Stimulated activated CD8-positive, alpha-beta memory T cell treated with anti-CD3 and anti-CD28 coated beads, Interleukin-15, amount 100 ng/mL, for 4 hours (primary cell): ENCODE measurements at places on chromosomes 2 and 18.

- DNase-seq: no peak
These were observed 458.8 kb upstream of the NRXN1 start for GRCh38 chr2:51490576-51491234.

DNA sequence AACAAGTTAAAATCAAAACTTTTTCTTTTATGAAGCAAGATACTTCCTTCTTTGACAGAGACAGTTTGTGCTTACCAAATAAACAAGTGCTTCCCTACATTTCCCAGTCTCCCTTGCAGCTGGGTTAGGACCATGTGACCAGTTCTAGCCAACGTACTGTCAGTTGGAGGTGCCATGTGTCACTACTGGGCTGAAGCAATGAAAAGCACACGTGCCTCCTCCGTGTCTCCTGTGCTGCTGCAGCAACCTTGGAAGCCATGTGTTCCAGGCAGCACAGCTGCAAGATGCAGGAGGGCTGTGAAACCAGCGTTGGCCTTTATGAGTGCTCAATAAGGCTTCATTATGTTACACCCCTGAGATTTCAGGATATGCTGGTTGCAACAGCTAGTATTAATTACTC lies 93.2 kb downstream of the DHRS9 start:
- no peak for DNase-seq

DNA sequence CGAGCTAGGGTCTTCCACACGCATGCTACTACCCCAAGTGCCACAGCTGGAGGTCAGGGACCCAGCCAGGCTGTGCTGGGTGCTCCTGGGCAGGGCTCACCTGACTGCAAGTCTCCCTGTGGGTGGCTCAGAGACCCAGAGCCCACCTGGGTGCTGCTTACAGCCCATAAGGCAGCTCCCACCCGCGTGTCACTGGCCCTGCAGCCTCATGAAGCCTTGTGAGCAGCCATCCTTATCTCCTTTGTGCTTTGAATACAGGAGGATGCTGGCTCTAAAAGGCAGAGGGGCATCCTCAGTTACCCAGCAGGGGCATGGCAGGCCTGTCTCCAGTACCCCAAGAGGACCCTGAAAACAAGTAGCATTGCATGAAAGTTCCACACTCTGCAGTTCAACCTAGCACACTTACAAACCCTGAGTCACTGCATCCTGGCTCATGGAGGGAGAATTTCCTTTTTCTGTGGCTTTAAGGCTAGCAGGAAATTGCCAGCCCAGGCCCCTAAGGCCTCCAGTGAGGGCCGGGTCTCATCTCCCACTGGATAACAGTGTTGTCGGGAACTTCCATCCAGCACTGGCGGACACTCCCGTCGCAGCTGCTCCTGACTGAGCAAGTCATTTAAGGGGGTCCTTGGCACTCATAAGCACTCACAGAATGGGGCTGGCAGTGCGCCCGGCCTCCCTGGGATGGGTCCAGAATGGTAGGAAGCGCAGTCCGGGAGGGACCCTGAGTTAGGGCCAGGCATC lies 137.1 kb downstream of the RPIA start:
- no peak for DNase-seq

DNA sequence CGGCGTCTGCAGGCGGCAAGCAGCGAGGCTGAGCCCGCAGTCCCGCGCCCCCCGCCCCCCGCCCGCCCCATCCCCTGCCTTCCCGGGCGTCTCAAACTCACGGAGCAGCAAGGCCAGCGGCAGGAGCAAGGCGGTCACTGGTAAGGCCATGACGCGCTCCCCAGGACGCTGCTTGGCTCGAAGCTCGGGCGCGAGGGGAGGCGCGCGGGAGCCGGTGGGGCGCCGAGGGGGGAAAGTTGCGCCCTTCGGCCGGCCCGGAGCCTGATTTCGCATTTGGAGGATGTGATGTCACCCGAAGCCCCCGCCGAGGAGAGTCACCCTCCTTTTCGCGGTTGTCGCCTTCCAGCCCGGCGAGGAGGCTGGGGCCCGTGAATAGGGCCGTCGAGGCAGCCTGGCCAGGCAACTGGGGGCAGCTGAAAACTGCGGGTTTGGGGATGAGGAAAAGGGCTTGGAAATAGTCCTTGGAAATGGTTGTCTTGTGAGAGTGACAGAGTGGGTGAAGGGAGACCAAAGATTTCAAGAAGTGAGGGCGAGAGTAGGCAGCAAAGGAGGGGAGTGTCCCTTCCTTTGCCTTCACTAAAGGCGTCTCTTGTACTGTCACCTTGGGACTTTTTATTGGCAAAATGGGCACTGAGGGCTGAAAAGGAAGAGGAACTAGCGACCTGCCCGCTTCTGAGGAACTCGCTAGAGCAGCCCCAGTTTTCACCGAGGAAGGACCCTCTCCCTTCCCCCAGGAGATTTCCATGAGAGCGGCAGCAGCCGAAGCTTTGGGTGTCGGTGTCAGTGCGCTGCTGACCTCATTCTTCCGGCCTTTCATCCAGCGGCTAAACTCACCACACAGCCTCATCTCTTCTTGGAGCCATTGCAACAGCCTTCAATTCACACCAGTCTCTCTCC lies at the start of gene CD8A:
Gene CD8A, minus strand, starts transcription at position 238 of the 897 bp plus-strand sequence. Its CDS starts 88 bp downstream, at position 150.
- peak; percentile 63 for DNase-seq

- DNase-seq: no peak
These were observed 50.8 kb downstream of the PTPRM start for GRCh38 chr18:7617738-7618422.

GRCh38 chr2:65930259-65930658 lies 497.9 kb upstream of the SPRED2 start:
- no peak for DNase-seq

GRCh38 chr2:23002234-23002633 lies 382.7 kb upstream of the KLHL29 start:
- DNase-seq: no peak

DNA sequence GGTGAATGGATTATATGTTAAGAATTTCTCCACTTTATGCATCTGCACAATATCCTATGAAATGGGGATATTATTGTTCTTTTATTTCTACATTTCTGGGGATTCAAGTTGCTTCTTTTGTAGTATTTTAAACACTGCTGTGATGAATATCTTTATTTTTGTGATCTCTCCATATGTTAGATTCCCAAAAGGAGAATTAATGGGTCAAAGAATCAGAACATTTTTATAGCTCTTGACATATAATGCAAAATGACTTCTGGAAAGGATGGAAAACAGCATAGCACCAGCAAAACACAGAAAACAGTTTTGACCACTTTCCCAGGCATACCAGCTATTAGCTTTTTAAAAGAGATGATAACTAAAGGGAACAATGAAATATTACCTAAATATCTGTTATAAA lies 135.5 kb downstream of the NCKAP5 start:
- DNase-seq: no peak

- DNase-seq: no peak
These were observed 3.6 kb upstream of the LCT start for GRCh38 chr2:135840601-135841000.

GRCh38 chr2:145682546-145683157 lies 1162.7 kb upstream of the ZEB2 start:
- DNase-seq: no peak

DNA sequence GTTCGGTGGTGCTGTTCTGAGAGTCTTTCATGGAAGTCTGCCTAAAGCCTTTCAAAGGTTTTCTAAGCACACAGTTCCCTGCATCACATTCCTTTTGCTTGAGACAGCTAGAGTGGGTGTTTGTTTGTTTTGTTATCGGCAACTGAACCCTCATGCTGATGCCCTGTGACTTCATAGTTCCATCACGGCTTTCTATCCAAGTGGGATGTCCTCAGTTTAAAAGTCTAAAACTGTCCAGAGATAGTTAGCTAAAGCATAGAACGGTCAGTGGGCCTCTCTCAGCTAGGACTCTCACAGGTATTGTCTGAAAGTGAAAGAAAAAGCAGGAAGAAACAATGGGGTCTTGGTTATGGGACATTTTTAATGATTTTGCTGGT lies 337.3 kb downstream of the OSR1 start:
- DNase-seq: no peak

DNA sequence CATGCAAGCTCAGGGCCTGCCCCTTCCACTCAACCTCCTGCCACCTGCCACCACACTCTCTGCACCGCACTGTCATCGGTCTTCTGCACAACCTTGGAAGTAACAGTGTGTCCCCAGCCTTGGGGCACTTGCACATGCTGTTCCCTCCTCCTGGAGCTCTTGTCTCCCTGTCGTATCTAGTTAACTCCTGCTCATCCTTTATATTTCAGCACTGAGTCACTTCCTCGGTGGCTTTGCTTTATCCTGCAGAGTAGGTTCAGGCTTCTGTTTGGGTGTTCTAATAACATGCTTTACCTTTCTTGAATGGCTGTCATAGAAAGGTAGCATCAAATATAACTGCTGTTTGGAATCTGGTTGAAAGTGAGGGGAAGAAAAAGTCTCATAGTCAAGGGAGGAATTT lies 25.3 kb downstream of the PAX8 start:
- DNase-seq: no peak

GRCh38 chr2:235116885-235117492 lies 165.2 kb downstream of the SH3BP4 start:
- no peak for DNase-seq

DNA sequence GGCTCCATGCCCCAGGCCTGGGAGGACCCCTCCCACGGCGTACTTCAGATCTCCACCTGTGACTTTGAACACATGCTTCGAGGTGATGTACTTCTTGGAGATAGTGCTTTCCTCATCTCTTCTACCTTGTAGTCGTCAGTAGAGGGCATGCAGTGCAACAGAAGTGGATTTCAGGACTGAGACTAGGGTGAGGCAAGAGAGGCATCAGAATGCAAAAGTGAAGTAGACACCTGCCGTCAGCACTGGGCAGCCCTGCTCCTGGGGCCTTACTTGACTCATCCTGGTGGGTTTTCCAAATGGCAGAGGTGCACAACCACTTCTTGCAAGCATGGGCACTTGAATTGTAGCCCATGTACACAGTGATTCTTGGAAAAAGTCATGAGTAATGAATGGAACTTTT lies 258.8 kb downstream of the NEDD4L start:
- no peak for DNase-seq

DNA sequence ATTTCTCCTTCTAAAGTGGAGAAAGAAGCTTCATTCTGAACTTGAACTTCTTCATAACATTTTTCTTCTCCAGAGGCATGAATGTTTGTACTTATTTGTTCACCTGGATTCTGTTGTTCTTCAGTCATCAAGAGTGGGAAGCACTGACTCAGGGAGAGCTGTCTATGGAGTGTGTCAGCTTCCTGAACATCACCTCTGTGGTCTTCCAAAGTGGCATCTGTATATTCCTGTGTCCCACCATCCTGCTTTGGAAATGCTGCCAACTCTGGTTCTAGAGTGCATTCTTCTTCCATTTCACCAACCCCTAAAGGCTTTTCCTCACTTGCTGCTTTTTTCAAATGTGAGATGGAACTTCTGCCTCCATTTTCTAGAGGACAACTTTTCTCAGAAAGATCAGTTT lies 59.5 kb downstream of the TTN start:
- no peak for DNase-seq

DNA sequence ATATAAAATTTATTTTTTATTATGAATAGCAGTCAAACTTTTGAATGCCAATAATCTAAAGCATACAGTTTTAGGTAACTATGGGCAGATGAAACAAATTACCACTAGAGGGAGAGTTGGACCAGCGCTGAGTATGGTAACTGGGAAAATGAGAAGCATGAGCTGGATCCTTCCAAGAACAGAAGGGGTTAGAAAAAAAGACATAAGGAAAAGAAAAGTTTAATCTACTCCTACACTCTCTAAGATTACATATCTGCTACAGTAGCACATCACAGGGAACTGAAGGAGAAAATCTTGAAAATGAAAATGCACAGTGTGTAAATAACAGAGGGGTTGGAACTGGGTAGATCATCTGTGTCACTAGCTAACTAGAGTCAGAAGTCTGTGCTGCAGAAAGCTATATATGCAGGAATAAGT lies 15.5 kb downstream of the REG3G start:
- DNase-seq: no peak

DNA sequence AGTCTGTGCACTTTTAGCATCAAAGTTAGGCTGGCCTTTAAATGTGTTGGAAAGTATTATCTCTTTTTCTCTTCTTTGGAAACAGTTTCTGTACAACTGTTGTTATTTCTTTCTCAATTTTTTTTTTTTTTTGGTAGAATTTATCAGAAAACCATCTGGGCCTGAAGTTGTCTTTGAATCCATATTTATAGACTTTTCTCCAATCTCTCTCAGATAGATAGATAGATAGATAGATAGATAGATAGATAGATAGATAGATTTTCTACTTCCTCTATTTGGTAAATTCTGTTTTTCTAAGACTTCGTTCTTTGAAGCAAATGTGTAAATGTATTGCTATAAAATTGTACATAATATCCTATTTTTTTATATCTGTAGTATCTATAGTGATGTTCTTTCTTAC lies 17.5 kb downstream of the DNAJC10 start:
- DNase-seq: no peak

DNA sequence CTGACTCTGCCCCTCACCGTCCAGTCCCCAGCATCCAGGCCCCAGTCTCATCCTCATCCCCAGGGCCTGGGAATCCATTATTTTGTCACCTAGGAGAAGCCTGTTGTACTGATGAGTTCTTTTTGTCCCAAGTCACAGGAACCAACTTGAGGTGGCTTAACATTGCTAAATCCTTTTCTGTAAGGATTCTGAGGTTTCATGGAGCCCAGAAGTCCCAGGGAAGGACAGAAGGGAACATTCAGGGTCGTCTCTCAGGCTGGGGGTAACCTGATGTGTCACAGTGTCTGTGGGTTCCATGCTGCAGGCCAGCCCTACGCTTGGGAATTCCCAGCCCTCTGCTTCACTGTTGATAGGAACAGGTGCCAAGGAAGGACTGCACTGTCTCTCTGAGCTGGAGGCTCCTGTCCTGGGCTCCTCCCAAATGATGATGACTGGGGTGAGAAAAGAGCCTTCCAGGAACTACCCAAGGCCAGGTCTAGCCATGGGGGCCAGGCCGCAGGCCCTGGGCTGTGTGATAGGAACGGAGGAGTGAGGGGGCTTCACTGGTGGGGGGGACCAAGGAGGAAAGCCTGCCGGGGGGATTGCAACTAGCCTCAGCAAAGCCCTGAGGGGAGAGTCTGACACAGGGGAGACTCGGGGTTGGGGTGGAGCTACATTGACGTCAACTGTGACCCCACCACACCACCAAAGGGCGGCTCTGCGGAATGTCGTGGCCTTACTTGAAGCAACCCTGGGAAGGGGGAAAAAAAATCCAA lies 145.7 kb downstream of the SMAD7 start:
- DNase-seq: no peak

DNA sequence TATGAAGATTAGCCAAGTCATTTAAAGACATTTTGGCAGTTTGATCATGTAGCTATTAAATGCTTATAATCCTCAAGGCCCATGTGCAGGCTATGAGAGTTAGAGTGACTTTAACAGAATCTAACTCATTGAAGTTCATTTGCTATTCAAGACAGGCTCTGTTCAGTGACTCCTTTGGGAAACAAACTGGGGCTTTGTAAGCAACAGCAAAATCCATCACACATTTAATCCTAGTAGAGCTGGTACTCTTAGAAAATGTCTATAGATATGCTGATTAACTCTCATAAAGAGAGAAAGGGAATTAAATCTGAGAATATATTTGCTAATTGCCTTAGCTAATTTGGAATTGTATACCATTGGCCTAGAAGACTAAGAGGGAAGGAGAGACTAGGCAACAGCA lies 182.8 kb upstream of the SESTD1 start:
- no peak for DNase-seq

GRCh38 chr2:14524803-14525080 lies 107.8 kb upstream of the LRATD1 start:
- DNase-seq: no peak
